ENCODE measurements at places on chromosomes 6 and 20. TPM values are rescaled to one million over a fixed set of nuclear protein-coding genes. Genes with fewer than 3 reads are reported as not detected.

DNA sequence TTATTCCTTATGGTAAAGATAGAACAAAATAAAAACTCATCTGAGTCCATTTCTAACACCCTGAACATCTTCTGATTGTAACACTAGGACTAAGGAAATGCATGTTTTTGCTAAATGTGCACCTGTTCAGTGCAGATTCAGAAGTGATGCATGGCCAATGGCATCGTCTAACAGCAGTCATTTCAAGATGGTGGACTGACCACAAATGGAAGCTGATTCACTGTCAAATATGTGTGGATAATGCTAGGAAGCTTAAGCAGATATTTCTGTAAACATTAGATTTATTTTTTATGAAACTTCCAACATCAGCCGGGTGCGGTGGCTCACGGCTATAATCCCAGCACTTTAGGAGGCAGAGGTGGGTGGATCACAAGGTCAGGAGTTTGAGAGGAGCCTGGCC lies 394.8 kb downstream of the SAMD5 start:
- no peak overlapping the region for H3K27ac ChIP-seq
- no peaks in the 10 kb centered on the region for H3K4me1 ChIP-seq
- no peak for DNase-seq
- no peak overlapping the region for H3K4me3 ChIP-seq
- no peaks in the 10 kb centered on the region for H3K36me3 ChIP-seq

DNA sequence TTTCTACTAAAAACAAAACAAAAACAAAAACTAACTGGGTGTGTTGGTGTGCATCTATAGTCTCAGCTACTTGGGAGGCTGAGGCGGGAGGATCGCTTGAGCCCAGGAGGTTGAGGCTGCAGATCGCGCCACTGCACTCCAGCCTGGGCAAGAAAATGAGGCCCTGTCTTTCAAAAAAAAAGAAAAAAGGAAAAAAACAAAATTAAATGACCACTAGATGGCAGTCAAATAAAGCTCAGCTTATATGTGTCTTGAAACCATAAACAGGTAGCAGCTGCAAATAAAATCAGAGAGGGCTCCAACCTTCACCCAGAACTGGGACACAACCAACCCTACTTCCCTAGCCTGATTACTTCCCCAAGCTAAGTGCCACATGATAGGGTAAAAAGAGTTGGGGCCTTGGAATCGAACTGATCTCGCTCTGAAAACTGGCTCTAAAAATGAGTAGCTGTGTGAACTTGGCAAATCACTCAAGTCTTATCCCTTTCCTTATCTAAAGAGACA lies 67.1 kb upstream of the ADGRF4 start:
- H3K27me3 ChIP-seq, result no peaks in the 10 kb centered on the region
- DNase-seq, result peak; percentile 19
- H3K4me3 ChIP-seq, result no peak overlapping the region
- no peak overlapping the region for H3K27ac ChIP-seq

GRCh38 chr20:11366660-11367059 lies 551.0 kb upstream of the BTBD3 start:
- no peak for DNase-seq
- H3K4me3 ChIP-seq, result no peak overlapping the region
- H3K27me3 ChIP-seq, result no peaks in the 10 kb centered on the region
- H3K27ac ChIP-seq, result no peak overlapping the region

GRCh38 chr6:137358273-137358672 lies 135.9 kb downstream of the OLIG3 start:
- H3K4me3 ChIP-seq, result no peak overlapping the region
- no peaks in the 10 kb centered on the region for H3K27me3 ChIP-seq
- peaks cover 16% of the 10 kb centered on the region for H3K4me1 ChIP-seq
- H3K27ac ChIP-seq, result no peak overlapping the region
- no peak for DNase-seq
- no peaks in the 10 kb centered on the region for H3K36me3 ChIP-seq

- no peak for DNase-seq
- peaks cover 1% of the 10 kb centered on the region for H3K27me3 ChIP-seq
- no peaks in the 10 kb centered on the region for H3K4me1 ChIP-seq
- no peak overlapping the region for H3K27ac ChIP-seq
- no peaks in the 10 kb centered on the region for H3K36me3 ChIP-seq
- H3K4me3 ChIP-seq, result no peak overlapping the region
Observed at GRCh38 chr20:43119720-43120119, 70.0 kb downstream of the PTPRT start.

GRCh38 chr6:168609026-168609685 lies 168.2 kb downstream of the SMOC2 start:
- no peaks in the 10 kb centered on the region for H3K4me1 ChIP-seq
- H3K36me3 ChIP-seq, result no peaks in the 10 kb centered on the region
- H3K4me3 ChIP-seq, result no peak overlapping the region
- no peak for DNase-seq
- H3K27me3 ChIP-seq, result peaks cover 1% of the 10 kb centered on the region

GRCh38 chr6:30972816-30973215 lies 10.7 kb upstream of the MUC21 start:
- no peak for DNase-seq
- no peak overlapping the region for H3K27ac ChIP-seq
- H3K4me3 ChIP-seq, result no peak overlapping the region
- H3K4me1 ChIP-seq, result no peaks in the 10 kb centered on the region
- H3K36me3 ChIP-seq, result no peaks in the 10 kb centered on the region

- no peaks in the 10 kb centered on the region for H3K36me3 ChIP-seq
- H3K4me1 ChIP-seq, result peaks cover 19% of the 10 kb centered on the region
- H3K27me3 ChIP-seq, result peaks cover 2% of the 10 kb centered on the region
- no peak for DNase-seq
Observed at GRCh38 chr6:108839083-108839642, 9.1 kb upstream of the ARMC2 start.

GRCh38 chr6:118810420-118811027 lies 83.4 kb upstream of the ASF1A start:
- H3K27ac ChIP-seq, result peak overlapping the region; percentile 93
- peak; percentile 89 for DNase-seq
- H3K4me1 ChIP-seq, result peaks cover 57% of the 10 kb centered on the region
- H3K27me3 ChIP-seq, result no peaks in the 10 kb centered on the region

DNA sequence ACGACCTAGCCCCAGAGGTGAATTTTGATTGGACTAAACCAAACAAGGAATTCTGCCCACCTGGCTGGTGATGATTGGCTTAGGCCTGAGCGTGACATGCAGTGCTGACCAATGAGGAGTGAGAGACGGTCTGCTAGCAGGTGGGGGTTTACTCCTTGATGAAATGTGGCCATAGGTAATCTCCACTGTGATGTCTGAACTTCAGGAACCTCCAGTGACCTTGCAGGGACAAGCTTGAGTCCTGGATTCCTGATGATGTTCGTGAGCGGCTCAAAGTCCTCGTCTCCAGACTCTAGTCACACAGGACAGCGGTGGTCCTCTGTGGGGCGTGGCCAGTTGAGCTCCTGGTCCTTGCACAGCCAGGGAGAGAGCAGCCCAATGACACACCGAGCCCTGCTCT lies 8.4 kb downstream of the VSX1 start:
- H3K4me1 ChIP-seq, result peaks cover 9% of the 10 kb centered on the region
- no peak for DNase-seq
- H3K4me3 ChIP-seq, result no peak overlapping the region
- H3K36me3 ChIP-seq, result no peaks in the 10 kb centered on the region
- no peak overlapping the region for H3K27ac ChIP-seq

- no peak overlapping the region for H3K27ac ChIP-seq
- H3K36me3 ChIP-seq, result no peaks in the 10 kb centered on the region
- H3K4me1 ChIP-seq, result no peaks in the 10 kb centered on the region
Observed at GRCh38 chr20:13111249-13111911, 102.6 kb downstream of the SPTLC3 start.

DNA sequence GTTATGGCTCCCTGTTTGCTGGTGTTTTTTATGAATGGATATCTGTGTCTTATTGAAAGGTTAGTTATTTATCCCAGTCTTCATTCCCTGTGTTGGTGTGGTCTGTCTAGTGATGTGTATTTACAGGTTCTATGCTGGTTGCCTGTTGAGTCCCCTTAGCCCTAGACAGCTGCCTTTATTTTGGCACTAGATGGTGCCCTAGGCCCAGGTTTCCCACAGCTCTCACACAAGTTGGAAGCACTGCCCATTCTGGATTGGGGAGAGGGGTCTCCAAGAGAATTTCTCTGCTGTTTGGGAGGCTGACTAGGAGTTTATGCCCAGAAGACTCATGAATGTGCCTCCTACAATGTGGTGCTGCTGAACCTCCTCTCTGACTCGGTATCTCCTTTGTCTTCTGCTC lies 12.4 kb downstream of the GRM1 start:
- no peaks in the 10 kb centered on the region for H3K4me1 ChIP-seq
- H3K4me3 ChIP-seq, result no peak overlapping the region
- DNase-seq, result no peak
- H3K27ac ChIP-seq, result no peak overlapping the region
- no peaks in the 10 kb centered on the region for H3K36me3 ChIP-seq

- no peaks in the 10 kb centered on the region for H3K27me3 ChIP-seq
- H3K4me1 ChIP-seq, result peaks cover 30% of the 10 kb centered on the region
- peaks cover 38% of the 10 kb centered on the region for H3K36me3 ChIP-seq
- no peak overlapping the region for H3K27ac ChIP-seq
Observed at GRCh38 chr20:13788167-13788834, 3.5 kb downstream of the NDUFAF5 start.

DNA sequence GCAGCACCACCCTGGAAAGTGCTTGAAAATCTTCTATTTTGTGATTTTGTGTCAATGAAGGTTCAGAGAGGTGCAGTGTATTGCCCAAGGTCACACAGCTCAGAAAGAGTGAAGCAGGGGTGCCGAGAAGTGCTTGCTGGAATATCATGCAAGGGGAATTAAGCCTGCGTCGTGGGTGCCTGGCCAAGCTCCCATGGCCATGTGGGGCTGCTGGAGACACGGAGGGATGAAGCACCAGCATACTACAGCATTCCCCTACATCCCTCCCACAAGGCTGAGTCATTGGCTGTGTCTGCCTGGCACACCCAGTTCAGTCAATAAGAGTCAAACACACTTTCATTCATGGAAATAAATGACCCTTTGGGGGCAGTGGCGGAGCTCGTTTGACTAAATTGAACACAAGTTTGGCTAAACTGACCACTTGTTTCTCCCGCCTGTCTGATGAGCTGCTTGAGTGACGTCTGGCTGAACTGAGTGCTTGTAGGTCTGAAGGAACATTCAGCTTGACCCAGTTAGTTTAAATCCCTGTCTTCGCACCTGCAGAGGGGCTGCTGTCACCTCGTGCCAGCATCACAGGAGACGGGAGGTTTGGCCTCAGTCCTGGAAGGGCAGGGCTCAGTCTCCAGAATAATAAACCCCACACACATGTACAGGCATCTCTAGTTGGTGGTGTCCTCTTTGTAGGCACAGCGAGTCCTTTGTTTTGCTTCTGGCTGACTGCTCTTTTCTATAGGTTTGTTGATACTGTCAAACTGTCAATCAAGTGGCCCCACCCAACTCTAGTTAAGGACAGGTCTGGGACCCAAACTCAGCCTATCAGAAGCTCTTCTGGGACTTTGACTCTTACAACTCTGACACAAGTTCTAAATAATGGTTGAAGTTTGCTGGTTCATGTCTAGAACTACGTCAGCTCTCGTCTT lies 8.4 kb upstream of the TGM2 start:
- H3K4me1 ChIP-seq, result peaks cover 4% of the 10 kb centered on the region
- no peaks in the 10 kb centered on the region for H3K27me3 ChIP-seq
- no peaks in the 10 kb centered on the region for H3K36me3 ChIP-seq
- no peak overlapping the region for H3K27ac ChIP-seq
- DNase-seq, result no peak

DNA sequence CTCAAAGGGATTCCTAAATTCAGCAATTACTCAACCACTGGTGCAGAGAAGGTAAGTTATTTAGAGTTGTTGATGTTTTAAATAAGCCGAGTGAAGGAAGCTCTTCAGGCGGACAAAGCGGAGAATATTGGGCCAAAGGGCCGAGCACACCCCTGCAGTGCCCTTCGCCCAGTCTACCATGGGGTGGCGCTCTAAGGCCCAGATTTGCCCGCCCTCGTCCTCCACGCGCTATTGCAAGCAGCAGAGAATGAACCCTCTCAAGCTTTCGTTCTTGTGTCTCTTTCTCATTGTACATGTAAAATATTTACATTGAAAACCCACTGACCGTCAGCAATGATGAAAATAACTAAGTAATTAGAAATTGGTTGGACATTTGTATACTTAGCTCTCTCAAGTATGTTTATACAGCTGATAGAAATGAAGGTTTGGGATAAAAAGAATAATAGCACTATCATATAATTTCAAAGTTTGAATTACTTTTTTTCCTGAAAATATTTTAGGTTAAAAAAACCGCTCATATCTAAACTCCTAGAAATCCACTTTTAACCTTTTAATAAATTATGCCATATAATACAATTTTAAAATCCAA lies 195.0 kb upstream of the CEP162 start:
- no peaks in the 10 kb centered on the region for H3K36me3 ChIP-seq
- DNase-seq, result peak; percentile 38
- H3K4me1 ChIP-seq, result no peaks in the 10 kb centered on the region
- no peak overlapping the region for H3K4me3 ChIP-seq
- H3K27ac ChIP-seq, result no peak overlapping the region

GRCh38 chr6:8499540-8499939 lies 64.2 kb upstream of the SLC35B3 start:
- no peak for DNase-seq
- no peaks in the 10 kb centered on the region for H3K36me3 ChIP-seq
- no peaks in the 10 kb centered on the region for H3K4me1 ChIP-seq
- H3K27ac ChIP-seq, result no peak overlapping the region
- no peak overlapping the region for H3K4me3 ChIP-seq

GRCh38 chr6:56951049-56951831 lies 3.7 kb upstream of the BEND6 start:
- H3K4me1 ChIP-seq, result peaks cover 16% of the 10 kb centered on the region
- H3K4me3 ChIP-seq, result no peak overlapping the region
- no peaks in the 10 kb centered on the region for H3K36me3 ChIP-seq
- H3K27ac ChIP-seq, result no peak overlapping the region

- H3K27ac ChIP-seq, result no peak overlapping the region
- H3K36me3 ChIP-seq, result no peaks in the 10 kb centered on the region
- H3K4me3 ChIP-seq, result no peak overlapping the region
- H3K27me3 ChIP-seq, result peaks cover 6% of the 10 kb centered on the region
- no peaks in the 10 kb centered on the region for H3K4me1 ChIP-seq
- no peak for DNase-seq
Observed at GRCh38 chr6:133945158-133945557, 7.9 kb upstream of the TBPL1 start.

- no peak overlapping the region for H3K27ac ChIP-seq
- H3K4me1 ChIP-seq, result peaks cover 5% of the 10 kb centered on the region
- peaks cover 18% of the 10 kb centered on the region for H3K36me3 ChIP-seq
- no peaks in the 10 kb centered on the region for H3K27me3 ChIP-seq
- no peak for DNase-seq
Observed at GRCh38 chr6:105389543-105389942, 13.3 kb downstream of the PREP start.

- H3K4me1 ChIP-seq, result no peaks in the 10 kb centered on the region
- no peak overlapping the region for H3K4me3 ChIP-seq
- no peak for DNase-seq
- no peaks in the 10 kb centered on the region for H3K36me3 ChIP-seq
Observed at GRCh38 chr6:147837540-147837939, 329.1 kb downstream of the SAMD5 start.

The C6orf132 gene
- total RNA-seq, result 0.13 TPM

The AGPAT4 gene
- total RNA-seq, result 4.7 TPM

The CD109 gene
- total RNA-seq, result 10.6 TPM

The HACE1 gene
- total RNA-seq, result 17.5 TPM

The KIAA0408 gene
- total RNA-seq, result 2.6 TPM

The APCDD1L gene
- total RNA-seq, result not detected

The DDX43 gene
- total RNA-seq, result 0.16 TPM

The FAM83B gene
- not detected for total RNA-seq

The ULBP3 gene
- total RNA-seq, result 0.77 TPM

The KCNQ2 gene
- total RNA-seq, result not detected

The OLIG3 gene
- 0.67 TPM for total RNA-seq

The LY6G6C gene
- not detected for total RNA-seq

The CST1 gene
- total RNA-seq, result not detected

The FIG4 gene
- 13.1 TPM for total RNA-seq

The AGER gene
- total RNA-seq, result 16.4 TPM

The PFDN6 gene
- 92.3 TPM for total RNA-seq

The PTCHD4 gene
- not detected for total RNA-seq

The RPS6KA2 gene
- 5.8 TPM for total RNA-seq

The SLC35D3 gene
- not detected for total RNA-seq
